MG63 (cell line): ENCODE measurements at places on chromosomes 7 and 10. TPM values are rescaled to one million over a fixed set of nuclear protein-coding genes. Genes with fewer than 3 reads are reported as not detected.

The NAT16 gene
- not detected in 2 replicates for total RNA-seq

The DEPP1 gene
- 0.44 and 3.5 TPM in 2 replicates for total RNA-seq

DNA sequence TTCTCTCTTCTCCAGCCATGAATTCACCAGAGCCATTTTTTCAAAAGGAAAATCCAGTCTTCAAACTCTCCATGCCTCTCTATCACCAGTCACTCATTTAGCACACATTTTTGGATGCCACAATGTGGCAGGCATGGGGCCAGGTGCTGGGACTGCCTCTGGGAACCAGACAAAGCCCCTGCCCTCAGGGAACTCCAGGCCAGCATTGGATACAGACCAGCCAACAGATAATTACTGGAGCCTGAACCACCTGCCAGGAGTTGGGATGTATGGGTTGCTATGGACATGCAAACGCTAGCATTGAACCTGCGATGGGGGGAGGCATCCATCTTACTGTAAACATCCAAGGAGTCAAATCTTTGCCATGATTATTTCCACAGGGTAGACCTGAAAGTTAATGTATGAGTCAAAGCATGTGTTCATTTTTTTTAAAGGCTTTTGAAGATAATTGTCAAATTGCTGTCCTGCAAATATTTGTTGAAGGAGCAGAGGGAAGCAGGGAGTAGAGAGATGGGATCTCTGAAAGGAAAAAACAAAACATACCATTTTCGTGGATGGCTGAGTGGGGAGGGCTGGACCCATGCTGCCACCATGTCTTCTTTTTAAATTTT lies 43.2 kb downstream of the SRRM3 start:
- no peak for DNase-seq

The SLC18A3 gene
- not detected in 2 replicates for total RNA-seq

- no peak for DNase-seq
Observed at GRCh38 chr10:32295027-32295426, 51.9 kb downstream of the EPC1 start.

- peak; percentile 60 for DNase-seq
Observed at GRCh38 chr10:132397036-132397541, at the start of gene PWWP2B. Gene PWWP2B, plus strand, starts transcription at chr10:132397200. Its CDS starts 27 bp downstream, at chr10:132397227.

- DNase-seq, result no peak
Observed at GRCh38 chr10:89837165-89838043, 136.0 kb downstream of the KIF20B start.

DNA sequence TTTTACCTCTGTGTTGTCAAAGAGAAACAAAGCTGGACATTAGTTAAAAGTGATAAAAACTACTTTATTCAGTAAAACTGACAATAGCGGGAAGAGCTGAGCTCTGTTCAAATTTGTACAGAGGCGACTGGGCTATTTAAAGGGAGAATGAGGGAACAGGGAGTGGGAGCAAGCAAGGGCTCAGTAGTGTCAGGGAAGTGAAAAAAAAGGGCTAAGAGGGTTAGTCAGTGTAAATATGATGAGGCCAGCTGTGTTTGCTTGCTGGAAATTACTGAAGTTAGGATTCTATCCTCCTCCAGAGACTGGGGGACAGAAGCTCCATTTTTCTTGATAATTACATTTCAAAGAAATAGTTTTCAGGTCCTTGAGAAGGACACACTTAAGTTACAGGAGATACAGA lies 232.5 kb downstream of the SH2D4B start:
- no peak for DNase-seq

The CALCR gene
- not detected in 2 replicates for total RNA-seq

- DNase-seq, result peak; percentile 44
Observed at GRCh38 chr10:112815269-112816032, 134.6 kb upstream of the TCF7L2 start.

- DNase-seq, result no peak
Observed at GRCh38 chr10:69057951-69058297, 30.0 kb upstream of the SRGN start.

DNA sequence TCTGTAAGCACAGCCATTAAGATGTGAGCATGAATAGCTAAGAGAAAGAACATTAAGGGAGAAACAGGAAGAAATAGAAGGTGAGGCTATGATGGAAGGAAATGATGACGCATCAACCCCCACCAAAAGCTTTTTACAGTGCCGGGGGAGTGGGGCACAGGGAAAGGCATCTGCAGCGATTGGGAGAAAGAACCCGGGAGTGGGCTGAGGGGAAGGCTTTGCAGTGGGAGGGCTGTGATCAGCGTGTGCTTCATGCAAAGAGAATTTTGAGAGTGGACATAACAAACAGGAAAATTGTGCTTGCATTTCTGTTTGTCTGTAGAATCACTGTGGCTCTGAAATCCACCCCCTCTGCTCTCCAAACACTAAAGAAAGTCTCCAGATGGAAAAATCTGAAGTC lies 250.8 kb downstream of the KCNMA1 start:
- no peak for DNase-seq

DNA sequence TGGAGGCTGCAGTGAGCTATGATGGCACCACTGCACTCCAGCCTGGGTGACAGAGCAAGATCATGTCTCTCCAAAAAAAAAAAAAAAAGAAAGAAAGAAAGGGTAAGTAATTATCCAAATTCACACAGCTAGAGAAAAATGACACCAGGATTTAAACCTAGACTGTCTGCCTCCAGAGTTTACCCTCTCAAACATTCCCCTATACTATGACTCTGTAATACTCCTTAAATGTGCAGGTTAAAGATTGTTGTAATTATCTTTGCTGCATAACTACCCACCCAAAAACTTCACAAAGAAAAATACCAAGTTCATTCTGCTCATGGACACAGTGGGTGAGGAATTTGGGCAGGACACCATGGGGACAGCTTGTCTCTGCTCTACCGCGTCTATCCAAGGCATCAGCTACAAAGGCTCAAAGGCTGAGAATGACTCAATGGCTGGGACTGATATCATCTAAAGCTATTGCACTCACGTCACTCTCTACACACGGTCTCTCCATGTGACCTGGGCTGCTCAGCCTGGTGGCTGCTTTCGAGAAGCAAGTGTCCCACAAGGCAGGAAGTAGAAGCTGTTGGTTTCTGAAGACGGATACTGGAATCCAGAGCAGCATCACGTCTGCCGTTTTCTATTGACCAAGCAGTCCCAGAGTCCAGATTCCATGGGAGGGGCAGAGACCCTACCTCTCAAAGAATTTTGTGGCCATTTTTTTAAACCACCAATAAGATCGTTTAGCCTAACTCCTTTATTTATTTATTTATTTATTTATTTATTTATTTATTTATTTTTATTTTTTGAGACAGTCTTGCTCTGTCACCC lies 185.7 kb upstream of the AUTS2 start:
- DNase-seq, result no peak

DNA sequence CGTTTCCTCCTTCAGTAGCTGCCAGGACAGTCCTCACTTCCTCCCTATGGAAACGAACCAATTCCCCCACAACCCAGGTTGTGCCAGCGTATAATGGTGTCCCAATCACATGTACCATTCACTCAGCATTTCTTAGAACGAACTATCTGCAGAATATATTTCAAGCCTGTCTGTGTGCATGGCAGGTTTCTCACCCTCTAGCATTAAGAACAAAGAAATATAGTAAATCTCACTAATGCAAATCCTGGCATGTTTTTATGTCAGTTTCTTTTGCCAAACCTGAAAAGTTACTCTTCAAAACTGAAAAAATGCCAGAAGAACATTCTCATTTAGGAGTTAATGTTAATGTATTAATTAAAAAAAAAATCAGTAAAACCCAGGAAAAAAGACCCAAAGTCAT lies 405.9 kb upstream of the KLF6 start:
- no peak for DNase-seq

GRCh38 chr7:115747174-115747573 lies 283.4 kb downstream of the TFEC start:
- DNase-seq, result no peak

The PPP1R3A gene
- total RNA-seq, result not detected in 2 replicates

DNA sequence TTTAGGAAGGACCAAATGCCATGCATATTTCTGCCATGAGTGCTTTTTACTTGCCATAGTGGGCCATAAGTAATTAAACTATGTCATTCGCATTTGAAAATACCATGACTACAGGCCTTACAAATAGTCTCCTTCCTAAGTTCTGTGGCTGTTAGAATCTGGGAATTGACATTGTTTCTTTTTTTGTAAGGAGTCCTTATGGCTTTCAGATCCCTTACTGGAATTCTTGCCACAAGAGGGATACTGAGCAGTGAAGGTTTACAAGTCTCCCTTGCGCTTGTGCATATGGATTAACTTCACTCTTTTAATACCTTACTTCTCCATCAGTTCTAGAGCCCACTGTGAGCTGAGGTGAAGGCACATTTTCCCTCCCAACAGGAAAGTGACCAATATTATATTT lies 166.0 kb downstream of the NRG3 start:
- DNase-seq, result no peak

The TACC2 gene
- total RNA-seq, result 7.3 and 7.4 TPM in 2 replicates

DNA sequence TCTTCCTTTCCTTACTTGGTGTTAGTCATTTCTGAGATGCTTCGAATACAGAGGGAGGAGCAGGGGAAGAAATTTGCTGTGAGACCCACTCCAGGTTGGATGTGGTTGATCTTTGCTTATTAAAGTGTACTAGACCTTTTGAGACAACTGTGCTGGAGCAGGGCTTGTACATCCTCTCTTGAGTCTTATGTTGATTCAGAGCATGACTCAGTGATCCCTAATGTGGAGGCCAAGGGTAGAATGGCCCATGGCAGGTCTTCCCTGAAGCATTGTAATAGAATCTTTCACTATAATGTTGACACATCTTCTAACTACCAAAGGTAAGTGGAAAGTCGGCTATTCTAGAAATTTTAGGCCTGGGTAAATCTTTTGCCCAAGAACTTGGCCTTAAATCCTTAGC lies 17.0 kb upstream of the SFR1 start:
- DNase-seq, result no peak

The FAM25G gene
- not detected in 2 replicates for total RNA-seq

DNA sequence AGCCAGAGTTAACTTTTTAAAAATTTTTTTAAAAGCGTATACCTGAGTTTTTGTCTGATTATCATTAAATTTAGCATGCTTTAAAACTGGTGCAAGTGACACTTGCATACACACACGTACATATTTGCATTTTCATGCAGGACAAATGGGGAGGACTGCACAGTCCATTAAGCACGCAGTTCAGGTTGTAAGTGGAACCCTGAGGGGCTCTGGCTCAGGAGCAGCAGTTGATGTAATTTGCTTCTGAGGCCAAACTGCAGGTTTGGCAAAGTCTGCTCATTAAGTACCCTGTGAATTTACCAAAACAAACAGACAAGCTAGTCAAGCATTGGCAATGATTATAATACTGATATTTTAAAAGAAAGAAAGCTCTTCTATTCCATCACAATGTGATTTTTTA lies 215.8 kb upstream of the PFKP start:
- DNase-seq, result no peak

GRCh38 chr10:123878666-123879303 lies 12.8 kb downstream of the CPXM2 start:
- no peak for DNase-seq

GRCh38 chr7:39554583-39555165 lies 11.5 kb upstream of the YAE1 start:
- no peak for DNase-seq

- no peak for DNase-seq
Observed at GRCh38 chr7:47739301-47739875, 157.5 kb upstream of the TNS3 start.

The NPFFR1 gene
- not detected in 2 replicates for total RNA-seq

DNA sequence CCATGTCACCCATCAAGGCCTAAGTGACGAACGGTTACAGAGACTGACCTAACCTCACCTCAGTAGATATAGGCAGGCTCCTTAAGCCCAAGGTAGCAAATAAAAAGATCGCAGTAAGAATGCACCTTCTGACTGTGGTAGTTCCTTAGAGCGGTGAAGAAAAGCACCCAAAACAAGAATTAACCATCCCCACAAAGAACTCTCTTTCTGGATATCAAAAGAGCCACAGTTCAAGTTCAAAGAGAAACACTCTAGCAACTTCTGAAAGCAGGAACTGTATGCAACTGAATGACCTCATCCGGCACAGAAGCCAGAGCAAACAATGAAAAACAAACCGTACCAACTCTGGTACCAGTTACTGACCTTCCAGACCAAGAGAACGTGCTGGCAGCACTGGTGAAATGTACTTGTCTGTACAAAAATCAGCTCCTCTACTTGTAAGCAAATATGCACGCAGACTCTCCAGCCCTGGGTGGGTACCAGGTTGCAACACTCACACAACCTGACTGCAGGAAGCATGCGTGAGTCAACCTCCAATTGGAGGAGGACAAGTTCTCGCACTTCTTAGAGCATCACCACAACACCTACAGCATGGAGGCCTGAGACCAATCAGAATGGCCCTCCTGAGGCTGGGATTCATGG lies 202.7 kb downstream of the FAM107B start:
- DNase-seq, result peak; percentile 87

The CCDC3 gene
- total RNA-seq, result 0.52 and 3.3 TPM in 2 replicates

DNA sequence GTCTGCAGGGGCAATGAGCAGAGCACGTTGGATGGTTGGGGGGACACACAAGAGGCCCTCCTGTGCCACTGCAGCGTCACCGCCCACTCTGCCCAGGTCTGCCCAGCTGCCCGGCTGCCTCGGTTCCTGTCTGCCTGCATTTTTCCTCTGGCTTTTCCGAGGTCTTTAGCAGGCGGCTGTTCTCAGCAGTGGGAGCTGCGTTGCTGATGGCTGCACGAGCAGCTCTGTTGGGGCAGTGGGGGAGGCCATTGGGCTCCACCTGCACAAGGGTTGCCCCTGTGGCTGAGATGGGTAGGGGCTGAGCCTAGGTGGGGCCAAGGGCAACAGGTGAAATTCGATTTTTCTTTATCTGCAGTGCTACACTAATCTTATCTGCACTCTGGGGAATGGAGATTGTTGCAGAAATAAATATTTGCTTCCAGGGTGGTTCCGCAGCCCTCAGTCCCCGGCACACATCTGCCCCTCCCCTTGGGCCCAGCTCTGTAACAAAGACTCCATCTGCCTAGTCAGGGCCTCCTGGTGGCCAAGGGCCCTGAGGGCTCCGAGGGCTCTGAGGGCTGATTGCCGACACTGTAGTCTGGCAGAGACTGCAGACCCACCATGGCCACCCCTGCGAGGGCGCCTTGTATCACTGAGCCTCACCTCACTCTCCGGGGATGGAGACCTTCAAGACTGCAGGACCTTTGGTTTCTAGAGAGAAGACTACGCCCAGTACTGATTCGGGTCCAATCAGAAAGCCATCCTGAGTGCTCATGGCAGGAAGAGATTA lies 141.7 kb upstream of the SHH start:
- DNase-seq, result no peak

DNA sequence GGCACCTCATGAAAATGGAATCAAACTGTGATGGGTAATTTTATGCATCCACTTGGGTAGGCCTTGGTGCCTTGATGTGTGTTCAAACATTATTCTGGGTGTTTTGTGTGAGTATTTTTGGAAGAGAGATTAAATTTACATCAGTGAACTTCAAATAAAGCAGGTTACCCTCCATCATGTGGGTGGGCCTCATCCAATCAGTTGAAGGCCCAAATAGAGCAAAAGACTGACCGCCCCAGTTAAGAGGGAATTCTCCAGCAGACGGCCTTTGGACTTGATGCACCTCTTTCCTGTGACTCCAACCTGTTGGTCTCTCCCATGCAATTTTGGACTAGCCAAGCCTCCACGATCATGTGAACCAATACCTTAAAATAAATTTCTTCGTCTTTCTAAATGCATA lies 97.7 kb upstream of the DPP6 start:
- DNase-seq, result no peak

- no peak for DNase-seq
Observed at GRCh38 chr10:76769582-76769981, 868.0 kb downstream of the KCNMA1 start.

The INSYN2A gene
- not detected in 2 replicates for total RNA-seq
